ENCODE measurements at places on chromosomes 4 and X.

GRCh38 chr4:86512631-86513030, 81.5 kb upstream of the PTPN13 start:
- DNase-seq, result no peak

GRCh38 chr4:143207555-143207954, 22.8 kb downstream of the USP38 start:
- no peak for DNase-seq

- DNase-seq, result no peak
Measured at GRCh38 chr4:172152284-172152683, 339.1 kb downstream of the GALNTL6 start.

GRCh38 chrX:30895370-30895769, 6.3 kb upstream of the TAB3 start:
- no peak for DNase-seq

DNA sequence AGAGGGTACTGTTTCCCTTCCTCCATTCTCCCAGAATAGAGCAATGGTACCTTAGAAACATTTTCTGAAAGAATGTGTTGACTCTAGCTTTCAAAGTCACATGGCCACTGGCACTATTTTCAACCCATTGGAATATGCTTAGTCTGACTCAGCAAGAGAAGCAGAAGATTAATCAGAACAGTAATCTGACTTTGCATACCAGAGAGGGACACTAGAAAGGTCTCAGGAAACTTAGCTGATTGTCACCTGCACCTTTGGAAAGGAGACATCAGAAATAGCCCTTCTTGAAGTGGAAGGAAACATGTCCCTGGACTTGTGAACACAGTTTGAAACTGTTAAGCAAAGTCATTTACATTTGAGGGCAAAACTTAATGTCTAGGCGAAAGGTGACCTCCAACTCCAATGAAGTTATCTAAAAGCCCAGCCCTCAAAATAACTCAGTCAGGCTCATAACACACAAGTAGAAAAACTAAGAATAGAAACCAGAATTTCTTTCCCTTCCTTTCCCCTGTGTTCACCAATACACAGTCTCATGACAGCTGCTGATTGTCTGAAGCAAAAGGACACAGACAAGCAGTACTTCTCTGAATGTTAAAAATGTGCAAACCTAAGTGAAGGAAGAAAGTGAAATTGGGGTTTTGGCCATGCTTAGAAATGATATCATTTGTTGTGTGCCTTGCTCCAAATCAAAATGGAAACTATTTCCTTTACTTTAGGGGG, 270.8 kb downstream of the GRIA3 start:
- no peak for DNase-seq
